ENCODE measurements at places on chromosomes 7 and 10.

DNA sequence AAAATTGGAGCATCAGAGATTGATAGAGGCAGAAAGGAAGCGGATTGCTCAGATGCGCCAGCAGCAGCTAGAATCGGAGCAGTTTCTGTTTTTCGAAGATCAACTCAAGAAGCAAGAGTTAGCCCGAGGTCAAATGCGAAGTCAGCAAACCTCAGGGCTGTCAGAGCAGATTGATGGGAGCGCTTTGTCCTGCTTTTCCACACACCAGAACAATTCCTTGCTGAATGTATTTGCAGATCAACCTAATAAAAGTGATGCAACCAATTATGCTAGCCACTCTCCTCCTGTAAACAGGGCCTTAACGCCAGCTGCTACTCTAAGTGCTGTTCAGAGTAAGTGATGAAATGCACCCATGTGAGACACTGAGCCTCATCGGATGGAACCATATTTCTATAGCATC lies 33.1 kb downstream of the STAMBPL1 start:
- DNase-seq, result no peak

DNA sequence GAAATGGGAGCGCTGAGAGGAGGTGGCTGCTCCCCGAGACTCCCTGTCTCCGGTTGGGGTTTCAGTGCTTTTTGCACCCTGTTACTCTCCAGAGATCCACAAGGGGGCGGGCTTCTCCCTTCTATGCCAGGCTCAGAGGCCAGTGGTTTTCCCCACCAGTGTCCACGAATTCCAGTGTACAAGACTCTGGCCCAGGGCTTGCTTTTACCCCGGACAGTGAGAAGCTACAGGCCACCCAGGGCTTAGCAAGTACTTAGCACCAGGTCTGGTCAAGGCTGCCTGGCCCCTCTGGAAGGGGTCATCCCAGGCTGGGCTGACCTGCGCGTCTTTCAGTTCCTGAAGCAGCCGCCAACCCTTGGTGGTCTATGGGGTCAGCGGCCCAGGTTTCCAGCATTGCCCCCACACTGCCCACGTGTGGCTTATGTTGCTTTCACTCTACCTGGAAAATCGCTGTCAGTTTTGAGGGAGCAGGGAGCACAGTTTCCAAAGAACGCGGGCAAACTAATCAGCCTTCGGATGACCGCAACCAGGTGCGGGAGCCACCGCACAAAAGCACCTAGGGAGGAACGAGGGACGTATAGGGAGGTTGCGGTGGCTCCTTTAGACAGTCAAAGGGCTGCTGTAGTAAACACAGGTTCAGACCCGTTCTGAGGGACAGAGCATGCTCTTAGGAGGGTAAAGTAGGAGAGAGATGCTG lies 6.8 kb downstream of the CYP26A1 start:
- DNase-seq, result peak; percentile 26

DNA sequence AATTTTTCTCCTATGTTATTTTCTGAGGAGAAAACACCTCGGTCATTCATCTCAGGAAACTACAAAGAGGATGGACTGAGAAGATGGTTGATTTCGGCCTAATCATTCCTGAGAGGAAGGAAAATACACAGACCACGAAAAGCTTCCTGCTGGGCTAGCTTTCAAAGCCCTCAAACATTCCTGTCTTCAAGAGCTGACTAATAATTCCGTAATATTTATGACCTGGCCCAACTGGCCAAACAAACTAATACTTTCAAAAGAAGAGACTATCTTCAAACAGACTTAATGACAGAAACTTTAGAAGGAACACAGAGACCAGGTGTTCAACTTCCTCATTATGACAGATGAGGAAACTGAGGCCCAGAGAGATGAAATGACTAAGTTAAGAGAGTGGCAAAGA lies 215.1 kb upstream of the FRMD4A start:
- DNase-seq, result no peak

- DNase-seq, result no peak
Measured at GRCh38 chr10:71835671-71836595, 15.1 kb downstream of the PSAP start.
